Memory B cell (primary cell): ENCODE measurements at places on chromosomes 6 and 20.
A peak's percentile ranks its signal among the peaks of the same experiment; 100 is the strongest.

DNA sequence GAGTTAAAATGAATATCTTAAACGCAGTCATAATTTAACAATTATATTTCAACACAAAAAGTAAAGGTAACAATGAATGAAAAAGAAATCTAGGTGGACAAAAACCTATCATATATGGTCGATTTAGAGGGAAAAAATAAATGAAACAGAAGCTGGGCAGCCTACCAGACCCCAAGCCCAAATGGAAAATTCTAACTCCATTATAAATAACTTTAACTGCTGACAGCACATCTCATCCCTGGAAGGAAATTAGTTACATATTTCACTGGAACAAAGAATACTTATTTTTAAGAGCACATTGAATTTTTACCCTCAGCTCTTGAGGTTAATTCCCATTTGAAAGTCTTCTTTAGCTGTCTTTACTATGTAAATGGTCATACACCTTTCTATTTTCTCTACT lies 39.1 kb downstream of the COL12A1 start:
- no peak for DNase-seq
- H3K4me3 ChIP-seq: no peak overlapping the region

GRCh38 chr6:151136141-151136755 lies 103.5 kb upstream of the AKAP12 start:
- no peak overlapping the region for H3K27ac ChIP-seq
- H3K4me1 ChIP-seq: peaks cover 2% of the 10 kb centered on the region
- DNase-seq: no peak
- H3K4me3 ChIP-seq: no peak overlapping the region
- peaks cover 14% of the 10 kb centered on the region for H3K27me3 ChIP-seq
- peaks cover 4% of the 10 kb centered on the region for H3K36me3 ChIP-seq

- peak overlapping the region; percentile 20 for H3K27ac ChIP-seq
- no peaks in the 10 kb centered on the region for H3K36me3 ChIP-seq
- DNase-seq: no peak
- H3K27me3 ChIP-seq: no peaks in the 10 kb centered on the region
Measured at GRCh38 chr6:193773-194310, 98.4 kb upstream of the DUSP22 start.

DNA sequence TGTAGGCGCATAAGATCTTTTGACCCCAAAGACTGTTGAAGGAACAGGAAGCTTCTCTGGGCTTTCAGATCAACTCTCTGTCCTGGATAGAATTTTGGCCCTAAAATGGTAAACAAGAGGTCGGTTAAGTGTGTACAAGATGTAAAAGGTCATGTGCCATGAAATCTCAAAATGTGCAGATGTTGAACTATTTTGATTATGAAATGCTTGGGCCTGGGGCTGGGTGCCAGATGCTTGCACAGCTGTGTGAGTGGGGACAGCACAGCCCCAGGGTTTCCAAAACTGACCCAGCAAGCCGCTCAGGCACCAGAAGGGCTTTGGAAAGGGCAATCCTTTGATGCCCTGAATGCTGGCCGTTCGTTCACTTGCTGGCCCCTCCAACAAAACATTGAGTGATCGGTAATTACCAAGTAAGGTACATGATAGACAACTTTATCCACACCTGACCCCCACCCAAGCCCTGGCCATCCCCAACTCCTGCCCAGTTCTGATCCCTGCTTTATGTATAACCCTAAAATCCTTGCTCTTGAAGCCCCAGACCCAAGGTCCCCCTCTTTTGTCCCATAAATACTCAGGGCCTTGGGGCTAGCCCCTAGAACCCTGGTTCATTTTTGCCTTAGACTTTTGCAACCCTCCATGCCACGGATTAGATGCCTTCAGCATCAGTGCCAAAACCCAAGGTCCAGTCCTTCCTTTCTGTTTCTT lies 1.9 kb downstream of the TMEM239 start:
- H3K36me3 ChIP-seq: no peaks in the 10 kb centered on the region
- DNase-seq: no peak
- peaks cover 36% of the 10 kb centered on the region for H3K27me3 ChIP-seq
- no peak overlapping the region for H3K27ac ChIP-seq
- peaks cover 6% of the 10 kb centered on the region for H3K4me1 ChIP-seq
- H3K4me3 ChIP-seq: no peak overlapping the region

DNA sequence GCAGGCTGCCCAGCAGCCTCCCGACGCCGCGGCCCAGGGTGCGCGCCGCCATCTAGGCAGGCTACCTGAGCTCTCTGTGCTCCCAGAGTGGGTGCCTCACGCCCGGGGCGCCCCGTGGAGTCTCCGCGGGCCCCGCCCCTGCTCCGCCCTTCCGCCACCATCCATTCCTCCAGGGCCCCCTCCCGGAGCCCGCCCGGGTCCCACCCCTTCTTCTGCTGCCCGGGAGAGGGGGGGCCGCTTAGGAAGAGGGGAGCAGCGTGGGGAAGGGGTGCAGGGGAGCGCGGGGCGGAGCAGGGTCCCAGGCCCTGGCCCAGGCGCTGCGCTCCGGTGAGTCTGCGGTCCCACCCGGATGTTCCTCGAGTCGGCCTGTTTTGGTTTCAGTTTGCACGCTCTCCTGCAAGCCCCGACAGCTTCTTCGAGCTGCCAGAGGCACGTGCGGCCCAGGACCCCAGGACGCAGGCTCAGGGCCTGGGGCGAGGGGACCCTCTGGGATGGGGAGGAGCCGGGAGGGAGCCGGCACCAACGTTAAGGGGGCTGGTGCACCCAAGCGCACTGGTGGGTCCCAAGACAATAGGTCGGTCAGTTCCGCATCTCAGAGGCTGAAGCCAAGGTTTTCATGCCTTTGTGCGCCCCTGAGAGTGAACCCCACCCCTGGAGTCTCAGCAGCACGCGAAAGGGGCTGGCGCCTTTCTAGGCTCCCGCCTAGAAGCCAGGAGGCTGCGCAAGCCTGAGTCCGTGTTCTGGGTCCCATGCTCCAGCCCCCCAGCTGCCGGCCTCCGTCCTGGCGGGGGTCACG lies at the start of gene ACSS1:
Gene ACSS1 (minus strand): TSS at position 89 of the 796 bp plus-strand sequence. CDS start 37 bp downstream, at position 52.
- peak within 1 kb of the TSS; percentile 87 for H3K4me3 ChIP-seq
- peak within 1 kb of the TSS; percentile 89 for H3K27ac ChIP-seq
- peaks cover 43% of the 10 kb centered on the region for H3K4me1 ChIP-seq
- no peaks in the 10 kb centered on the region for H3K27me3 ChIP-seq
- H3K36me3 ChIP-seq: peaks cover 4% of the 10 kb centered on the region
- DNase-seq: peak; percentile 78

GRCh38 chr6:6931071-6932025 lies 176.4 kb upstream of the RREB1 start:
- peaks cover 8% of the 10 kb centered on the region for H3K27me3 ChIP-seq
- H3K27ac ChIP-seq: peak overlapping the region; percentile 32
- peaks cover 22% of the 10 kb centered on the region for H3K4me1 ChIP-seq
- peak overlapping the region; percentile 49 for H3K4me3 ChIP-seq
- DNase-seq: no peak

DNA sequence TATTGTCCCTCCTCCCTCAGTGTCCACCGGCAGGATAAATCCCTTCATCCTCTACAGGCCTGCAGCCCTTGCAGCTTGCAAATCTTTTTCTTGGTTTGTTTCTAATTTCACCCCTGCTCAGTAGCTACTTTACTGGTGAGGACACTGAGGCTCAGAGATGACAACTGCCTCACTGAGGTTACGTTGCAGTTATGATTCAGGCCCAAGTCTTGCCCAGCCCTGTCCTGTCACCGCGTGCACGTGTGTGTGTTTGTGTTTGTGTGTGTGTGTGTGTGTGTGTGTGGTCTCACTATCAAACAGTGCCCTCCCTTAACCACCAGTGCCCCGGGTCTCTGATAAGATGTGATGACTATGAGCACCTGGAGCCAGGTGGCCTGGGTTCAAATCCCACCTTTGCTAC lies 21.1 kb downstream of the FAM110A start:
- H3K27ac ChIP-seq: no peak overlapping the region
- H3K4me1 ChIP-seq: peaks cover 7% of the 10 kb centered on the region
- no peak for DNase-seq

GRCh38 chr6:168238159-168238909 lies 81.2 kb downstream of the DACT2 start:
- H3K4me3 ChIP-seq: no peak overlapping the region
- no peaks in the 10 kb centered on the region for H3K4me1 ChIP-seq
- DNase-seq: no peak
- H3K36me3 ChIP-seq: no peaks in the 10 kb centered on the region
- peaks cover 7% of the 10 kb centered on the region for H3K27me3 ChIP-seq

DNA sequence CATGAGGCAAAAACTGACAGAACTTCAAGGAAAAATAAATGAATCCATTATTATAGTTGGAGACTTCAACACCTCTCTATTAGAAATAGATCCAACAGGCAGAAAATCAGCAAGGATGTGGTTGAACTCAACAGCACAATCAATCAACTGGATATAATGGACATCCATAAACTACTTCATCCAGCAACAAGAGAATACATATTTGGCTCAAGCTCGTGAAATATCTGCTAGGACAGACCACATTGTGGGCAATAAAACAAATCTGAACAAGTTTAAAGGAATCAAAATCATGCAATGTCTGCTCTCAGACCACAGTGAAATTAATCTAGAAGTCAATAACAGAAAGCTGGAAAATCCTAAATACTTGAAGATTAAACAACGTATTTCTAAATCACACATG lies 362.6 kb downstream of the CD109 start:
- H3K27me3 ChIP-seq: no peaks in the 10 kb centered on the region
- H3K4me3 ChIP-seq: no peak overlapping the region
- no peak overlapping the region for H3K27ac ChIP-seq
- H3K36me3 ChIP-seq: no peaks in the 10 kb centered on the region
- DNase-seq: no peak

DNA sequence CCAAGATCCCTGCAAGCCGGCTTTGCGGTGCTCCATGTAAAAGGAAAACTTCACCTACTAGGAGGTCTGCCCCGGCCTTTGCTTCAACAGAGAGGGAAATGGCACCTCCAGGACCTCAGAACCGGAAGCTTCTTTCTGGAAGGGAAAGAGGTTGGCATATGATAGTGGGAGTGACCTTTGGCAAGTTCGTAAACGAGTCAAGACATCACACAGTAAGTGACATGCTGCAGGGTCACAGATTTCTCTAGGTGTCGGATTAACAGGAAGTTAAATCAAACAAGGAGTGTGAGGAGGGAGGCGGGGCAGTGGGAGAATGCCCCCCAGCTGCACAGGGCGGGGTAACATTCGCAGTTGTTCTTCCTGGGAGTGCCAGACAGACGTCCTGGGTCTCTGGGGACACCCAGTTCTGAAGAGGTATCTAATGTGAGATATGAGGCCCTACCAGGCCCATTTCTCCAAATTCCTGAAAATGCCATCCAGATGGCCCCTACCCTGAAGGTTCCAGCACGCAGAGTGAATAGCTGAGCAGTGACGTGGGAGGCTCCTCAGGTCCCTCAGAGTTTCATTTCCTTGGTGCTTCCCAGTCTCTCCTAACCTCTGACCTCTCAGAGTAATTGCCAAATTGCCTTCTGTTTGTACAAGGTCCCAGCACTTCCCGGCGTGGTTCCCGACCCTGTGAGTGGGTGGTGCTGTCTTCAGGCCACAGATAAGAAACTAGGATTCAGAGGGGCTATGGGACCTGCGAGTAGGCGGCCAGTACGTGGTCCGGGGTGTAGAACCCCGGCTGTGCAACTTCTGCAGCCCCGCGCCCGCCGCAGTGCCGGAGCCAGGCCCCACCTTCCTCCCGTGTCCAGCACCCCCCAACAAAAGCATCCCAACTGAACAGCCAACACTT lies 1.9 kb downstream of the RRBP1 start:
- peaks cover 2% of the 10 kb centered on the region for H3K27me3 ChIP-seq
- peak overlapping the region; percentile 76 for H3K4me3 ChIP-seq
- no peaks in the 10 kb centered on the region for H3K36me3 ChIP-seq
- H3K4me1 ChIP-seq: peaks cover 11% of the 10 kb centered on the region
- H3K27ac ChIP-seq: no peak overlapping the region

- no peaks in the 10 kb centered on the region for H3K4me1 ChIP-seq
- H3K4me3 ChIP-seq: no peak overlapping the region
- DNase-seq: no peak
- no peak overlapping the region for H3K27ac ChIP-seq
- H3K27me3 ChIP-seq: no peaks in the 10 kb centered on the region
- no peaks in the 10 kb centered on the region for H3K36me3 ChIP-seq
Measured at GRCh38 chr6:81894788-81895271, 142.3 kb upstream of the TENT5A start.

- DNase-seq: no peak
- peak overlapping the region; percentile 100 for H3K27ac ChIP-seq
- no peaks in the 10 kb centered on the region for H3K27me3 ChIP-seq
Measured at GRCh38 chr20:37525810-37526209, 1.9 kb downstream of the BLCAP start.

DNA sequence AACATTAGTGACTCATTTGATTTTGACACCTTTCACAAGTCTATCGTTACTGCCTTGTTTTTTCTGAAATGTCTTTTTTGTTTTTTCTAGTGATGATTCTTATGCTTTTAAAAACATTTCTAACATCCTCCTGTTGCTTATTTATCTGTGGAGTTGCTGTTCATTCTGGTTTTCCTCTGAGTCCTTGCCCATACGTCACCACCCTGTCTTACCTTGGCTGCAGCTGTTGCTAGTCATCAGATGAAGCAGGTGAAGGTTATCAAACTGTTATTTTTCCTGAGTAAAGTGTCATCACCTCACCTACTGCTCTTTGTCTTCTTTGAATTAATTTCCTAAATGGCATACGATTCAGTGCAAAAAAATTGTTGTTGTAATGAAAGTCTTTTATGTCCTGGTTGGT lies 376.6 kb downstream of the GRIK2 start:
- no peaks in the 10 kb centered on the region for H3K36me3 ChIP-seq
- H3K4me3 ChIP-seq: no peak overlapping the region
- H3K27ac ChIP-seq: peak overlapping the region; percentile 40

DNA sequence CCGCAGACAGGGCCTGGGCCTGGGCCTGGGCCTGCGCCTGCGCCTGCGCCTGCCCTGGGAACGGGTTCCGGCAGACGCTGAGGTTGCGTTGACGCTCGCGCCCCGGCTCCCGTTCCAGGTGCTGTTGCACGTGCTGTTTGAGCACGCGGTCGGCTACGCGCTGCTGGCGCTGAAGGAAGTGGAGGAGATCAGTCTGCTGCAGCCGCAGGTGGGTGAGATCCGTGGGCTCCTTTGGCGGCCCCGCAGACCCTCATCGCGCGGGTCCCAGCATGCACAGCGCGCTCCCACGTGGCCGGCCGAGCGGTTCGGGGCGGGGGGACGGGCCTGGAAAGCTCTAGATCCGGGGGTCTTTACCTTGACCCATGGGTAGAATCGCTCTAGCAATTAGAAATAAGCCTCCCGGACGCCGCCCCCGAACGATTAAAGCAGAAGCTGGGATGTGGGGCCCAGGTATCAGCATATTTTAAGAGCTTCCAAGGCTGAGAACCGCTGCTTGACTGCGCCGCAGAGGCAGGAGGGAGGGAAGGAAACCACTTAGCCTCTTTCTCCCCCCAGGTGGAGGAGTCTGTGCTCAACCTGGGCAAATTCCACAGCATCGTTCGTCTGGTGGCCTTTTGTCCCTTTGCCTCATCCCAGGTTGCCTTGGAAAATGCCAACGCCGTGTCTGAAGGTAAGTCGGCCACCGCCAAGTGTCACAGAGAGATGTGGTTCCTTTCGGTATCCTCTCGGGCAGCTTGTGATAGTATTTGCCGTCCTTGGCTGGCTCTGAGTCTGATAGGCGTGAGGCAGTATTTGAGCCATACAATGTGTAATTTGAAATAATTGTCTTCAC lies 508 bp downstream of the NOP56 start:
- peaks cover 11% of the 10 kb centered on the region for H3K4me1 ChIP-seq
- H3K36me3 ChIP-seq: peaks cover 26% of the 10 kb centered on the region
- H3K4me3 ChIP-seq: peak overlapping the region; percentile 91
- peak overlapping the region; percentile 90 for H3K27ac ChIP-seq
- no peak for DNase-seq
- H3K27me3 ChIP-seq: no peaks in the 10 kb centered on the region
